ENCODE measurements at places on chromosomes 6 and 20. TPM values are rescaled to one million over a fixed set of nuclear protein-coding genes. Genes with fewer than 3 reads are reported as not detected.

The ENPP5 gene
- total RNA-seq = 4.7 TPM

The PBOV1 gene
- not detected for total RNA-seq

The PNLDC1 gene
- total RNA-seq = 0.20 TPM

The HLA-DQA1 gene
- 12.6 TPM for total RNA-seq

The ID4 gene
- 96.3 TPM for total RNA-seq

Data from ovary (tissue), 10 donors.